Putamen (tissue), 1 donor: ENCODE measurements at places on chromosomes 2 and 18.
A peak's percentile ranks its signal among the peaks of the same experiment; 100 is the strongest.

GRCh38 chr2:142873831-142874287 is 3.6 kb upstream of the KYNU start:
- DNase-seq, result no peak

GRCh38 chr2:9303528-9304225 is 97.1 kb downstream of the ASAP2 start:
- peak; percentile 73 for DNase-seq

GRCh38 chr18:22613788-22614187 is 196.1 kb upstream of the CTAGE1 start:
- DNase-seq, result no peak

DNA sequence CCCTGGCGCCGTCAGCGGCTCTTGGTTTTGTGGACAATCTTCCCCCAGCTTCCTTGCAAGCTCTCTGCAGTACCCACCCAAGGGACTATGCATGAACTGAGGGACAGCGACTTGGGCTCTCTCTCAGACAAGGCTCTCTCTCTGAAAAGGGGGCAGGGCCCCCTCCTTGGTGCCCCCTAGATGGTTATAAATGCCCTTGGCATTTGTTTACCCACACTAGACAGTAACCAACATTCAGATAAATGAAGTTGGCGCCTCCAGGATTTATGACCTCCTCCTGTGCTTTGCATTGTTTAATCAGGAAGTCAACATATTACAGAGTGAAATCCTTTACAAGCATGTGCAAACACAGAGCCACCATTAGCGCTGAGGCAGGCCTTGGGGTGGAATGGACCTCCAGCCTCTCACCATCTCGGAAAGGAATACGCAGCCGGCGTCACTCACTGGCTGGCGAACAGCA is 547.4 kb upstream of the ID2 start:
- no peak for DNase-seq

DNA sequence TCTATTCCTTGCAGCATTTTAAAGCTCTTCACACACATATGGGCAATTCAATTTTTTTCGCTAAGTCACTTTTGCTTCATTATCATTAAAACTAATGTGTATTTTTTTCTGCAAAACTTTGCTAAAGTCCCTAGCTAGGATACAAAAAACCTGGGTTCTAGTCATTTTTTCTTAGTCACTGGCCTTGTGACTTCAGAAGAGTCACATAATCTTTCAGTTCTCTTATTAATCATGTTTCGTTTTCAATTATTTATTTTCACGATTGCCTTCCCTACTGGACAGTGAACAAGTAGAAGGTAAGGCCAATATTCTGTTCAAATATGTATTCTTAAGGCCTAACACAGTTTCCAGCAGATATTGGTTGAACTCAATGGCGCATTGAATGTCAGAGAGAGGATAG is 60.9 kb upstream of the CYRIA start:
- no peak for DNase-seq

GRCh38 chr2:150480971-150481830 is 6.3 kb downstream of the RND3 start:
- no peak for DNase-seq

- no peak for DNase-seq
These were observed 38.4 kb downstream of the COA5 start for GRCh38 chr2:98569915-98570314.

- DNase-seq, result no peak
These were observed 328.2 kb upstream of the COL3A1 start for GRCh38 chr2:188645986-188646385.

- no peak for DNase-seq
These were observed 62.6 kb downstream of the NBAS start for GRCh38 chr2:15498554-15498953.

DNA sequence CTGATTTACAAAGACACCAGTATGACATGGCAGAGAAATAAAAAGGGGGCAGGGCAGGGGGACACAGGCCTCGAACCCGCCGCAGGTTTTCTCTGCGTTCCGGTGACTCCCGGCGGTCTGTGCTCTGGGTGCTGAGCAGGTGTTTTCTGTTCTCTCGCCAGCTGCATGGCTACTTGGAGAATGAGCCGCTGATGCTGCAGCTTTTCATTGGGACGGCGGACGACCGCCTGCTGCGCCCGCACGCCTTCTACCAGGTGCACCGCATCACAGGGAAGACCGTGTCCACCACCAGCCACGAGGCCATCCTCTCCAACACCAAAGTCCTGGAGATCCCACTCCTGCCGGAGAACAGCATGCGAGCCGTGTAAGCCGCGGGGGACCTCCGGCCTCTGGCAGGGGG is 52.9 kb downstream of the NFATC1 start:
- DNase-seq, result no peak

DNA sequence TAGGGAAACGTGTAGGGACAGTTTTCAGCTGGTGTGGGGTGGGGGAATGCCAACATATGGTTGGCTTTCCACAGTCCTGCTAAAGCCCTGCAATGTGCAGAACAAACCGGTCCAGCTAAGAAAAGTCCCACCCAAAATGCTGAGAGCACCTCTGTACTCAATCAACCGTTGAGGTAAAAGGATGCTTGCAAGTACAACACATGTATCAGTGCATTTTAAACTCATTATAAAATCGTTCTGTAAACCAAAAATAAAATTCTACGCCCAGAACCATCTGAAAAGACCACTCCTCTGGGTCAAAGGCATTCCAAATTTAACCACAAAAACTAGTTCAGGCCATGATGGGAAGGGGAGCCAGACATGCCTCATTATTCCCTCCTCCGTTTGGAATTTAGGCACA is 2.0 kb upstream of the TYMS start:
- no peak for DNase-seq

DNA sequence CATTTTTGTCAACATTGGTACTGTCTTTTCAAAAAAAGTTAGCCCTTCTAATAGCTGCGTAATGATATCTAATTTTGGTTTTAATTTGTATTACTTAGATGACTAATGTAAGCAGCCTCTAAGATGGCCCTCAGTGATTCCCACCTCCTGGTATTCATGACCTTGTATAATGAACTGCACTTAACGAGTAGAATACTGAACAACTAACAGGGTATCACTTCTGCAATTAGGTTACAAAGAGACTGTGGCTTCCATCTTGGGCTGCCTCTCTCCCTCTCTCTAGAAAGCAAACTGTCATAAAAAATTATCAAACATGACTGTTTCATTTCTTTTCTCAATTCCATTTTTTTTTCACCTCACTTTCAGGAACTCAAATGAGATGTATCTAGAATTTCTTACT is 120.9 kb downstream of the RNF152 start:
- no peak for DNase-seq

GRCh38 chr2:237025090-237025865 is 60.4 kb upstream of the COPS8 start:
- no peak for DNase-seq

DNA sequence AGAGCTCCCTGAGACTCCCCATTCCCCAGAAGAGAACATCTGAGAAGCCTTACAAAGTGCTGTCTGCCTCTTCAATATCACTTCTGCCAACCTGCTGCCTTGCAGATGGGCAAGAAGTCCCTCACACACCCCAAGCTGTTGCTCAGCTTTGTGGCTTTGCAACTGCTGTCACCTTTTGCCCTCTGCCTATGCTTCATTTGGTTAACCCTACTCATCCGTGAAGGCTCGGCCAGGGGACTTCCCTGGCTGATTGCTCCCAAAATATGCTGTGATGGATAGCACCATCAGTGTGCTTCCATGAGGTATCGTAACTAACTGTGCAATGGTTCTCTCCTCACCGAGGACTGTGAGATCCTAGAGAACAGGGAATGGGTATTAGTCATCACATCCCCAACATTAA is 88.9 kb upstream of the CYP1B1 start:
- DNase-seq, result no peak

DNA sequence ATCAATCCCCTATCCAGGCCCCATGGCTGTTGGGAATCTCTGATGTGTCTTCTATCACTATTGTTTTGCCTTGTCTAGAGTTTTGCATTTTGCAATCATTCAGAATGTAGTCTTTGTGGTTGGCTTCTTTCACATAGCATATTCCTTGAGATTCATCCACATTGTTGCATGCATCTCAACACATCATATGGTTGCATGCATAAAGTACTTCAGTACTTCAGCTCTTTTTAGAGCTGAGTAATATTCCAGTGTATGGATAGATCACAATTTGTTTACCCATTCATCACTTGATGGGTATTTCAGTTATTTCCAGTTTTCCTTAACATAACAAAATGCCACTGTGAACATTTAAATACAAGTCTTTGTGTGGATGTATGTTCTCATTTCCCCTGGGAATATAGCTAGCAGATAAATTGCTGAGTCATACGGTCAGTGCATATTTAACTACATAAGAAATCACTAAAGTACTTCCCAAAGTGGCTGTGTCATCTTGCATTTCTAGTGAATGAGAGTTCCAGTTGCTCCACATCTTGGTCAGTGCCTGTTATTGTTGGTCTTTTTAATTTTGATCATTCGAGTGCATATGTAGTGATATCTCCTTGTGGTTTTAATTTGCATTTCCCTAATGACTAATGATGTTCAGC is 138.8 kb downstream of the BCL11A start:
- DNase-seq, result no peak

DNA sequence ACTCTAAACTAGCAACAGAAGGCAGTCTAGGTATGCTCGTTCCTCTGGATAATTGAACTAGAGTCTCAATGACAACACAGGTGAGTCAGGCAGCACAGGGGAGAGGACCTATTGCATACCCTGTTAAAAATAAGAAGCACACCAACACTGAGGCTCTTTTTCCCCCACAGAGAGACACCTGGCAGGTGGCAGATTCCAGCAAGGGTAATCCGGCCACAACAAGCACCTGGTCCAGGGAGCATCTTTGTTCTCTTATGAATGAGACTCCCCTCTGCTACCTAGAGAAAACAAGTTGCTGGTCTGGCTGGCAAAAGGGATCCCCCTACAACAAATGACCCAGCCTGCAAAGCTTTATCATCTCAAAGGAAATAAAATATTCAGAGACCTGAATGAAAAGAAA is 508.9 kb upstream of the POU3F3 start:
- no peak for DNase-seq

DNA sequence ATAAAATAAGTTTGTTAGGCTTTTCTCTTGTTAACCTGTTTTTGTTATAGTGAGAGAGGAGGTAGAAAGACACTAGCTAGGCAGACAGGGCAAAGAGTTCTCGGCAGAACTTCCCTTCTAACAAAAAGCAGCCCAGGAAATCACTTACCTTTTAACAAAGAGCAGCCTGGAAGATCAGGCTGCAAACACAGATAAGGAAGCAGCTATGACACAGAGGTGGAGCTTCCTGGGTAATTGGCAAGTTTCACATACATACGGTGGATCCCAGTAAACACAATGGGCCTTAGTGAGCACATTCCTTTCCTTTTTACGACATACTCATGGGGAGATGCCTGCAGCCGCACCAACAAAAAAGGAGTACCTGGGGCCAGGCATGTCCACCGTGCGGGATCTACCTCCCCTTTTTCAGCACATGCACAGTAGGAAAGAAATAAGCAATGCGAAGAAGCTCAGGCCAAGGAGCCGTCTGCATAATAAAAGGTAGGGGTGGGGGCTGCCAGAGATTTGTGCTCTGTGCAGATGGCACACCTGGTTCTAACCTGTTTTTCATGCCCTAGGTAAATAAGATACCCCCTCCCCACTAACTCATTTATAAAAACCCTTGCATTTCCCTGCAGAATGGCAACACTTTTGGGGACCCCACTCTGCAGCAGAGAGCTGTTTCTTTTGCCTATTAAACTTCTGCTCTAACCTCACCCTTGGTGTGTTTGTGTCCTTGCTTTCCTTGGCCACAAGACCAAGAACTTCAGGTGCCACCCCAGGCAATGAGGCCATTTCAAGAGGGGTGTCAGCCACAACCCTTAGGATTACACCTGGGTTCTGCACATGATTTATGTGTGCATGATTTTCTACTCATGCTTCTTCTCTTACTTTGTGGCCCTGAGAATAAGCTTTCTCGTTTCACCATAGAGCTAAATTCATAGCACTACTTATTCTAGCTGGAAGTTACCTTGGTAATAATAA is 26.5 kb downstream of the MDH1 start:
- DNase-seq, result no peak

DNA sequence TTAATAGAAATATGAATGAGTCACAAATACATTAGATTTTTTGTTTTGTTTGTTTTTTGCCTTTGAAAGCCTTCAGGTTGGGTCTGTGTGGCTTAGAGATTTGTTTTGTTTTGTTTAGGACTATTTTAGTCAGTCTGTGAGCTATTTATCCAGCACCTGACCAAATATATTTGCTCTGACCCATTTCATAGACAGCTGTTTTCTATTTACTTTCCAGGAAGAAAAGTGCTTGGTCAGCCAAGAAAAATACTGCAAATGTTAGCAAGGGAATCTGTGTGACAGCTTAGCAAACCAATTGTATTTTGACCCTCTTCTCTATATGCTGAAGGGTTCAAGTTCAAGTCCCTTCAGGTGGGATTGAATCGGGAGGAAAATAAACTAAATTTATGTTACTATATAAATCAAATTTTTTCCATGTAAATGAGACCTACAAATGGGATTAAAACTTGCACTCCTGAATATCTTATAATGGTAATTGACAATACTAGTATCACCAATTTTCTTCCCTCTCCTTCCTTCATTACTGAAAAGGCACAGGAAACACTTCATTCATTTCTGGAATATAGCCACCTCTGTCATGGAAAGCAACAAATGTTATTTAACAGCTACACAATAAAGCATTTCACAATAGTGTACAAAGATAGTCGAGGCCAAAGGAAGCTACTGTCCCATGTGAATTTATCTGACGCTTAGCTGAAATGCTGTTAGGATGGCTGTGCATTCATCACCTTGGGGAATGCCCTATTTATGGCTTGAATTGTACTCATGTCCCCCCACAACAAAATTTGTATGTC is 23.1 kb upstream of the KLF7 start:
- no peak for DNase-seq

DNA sequence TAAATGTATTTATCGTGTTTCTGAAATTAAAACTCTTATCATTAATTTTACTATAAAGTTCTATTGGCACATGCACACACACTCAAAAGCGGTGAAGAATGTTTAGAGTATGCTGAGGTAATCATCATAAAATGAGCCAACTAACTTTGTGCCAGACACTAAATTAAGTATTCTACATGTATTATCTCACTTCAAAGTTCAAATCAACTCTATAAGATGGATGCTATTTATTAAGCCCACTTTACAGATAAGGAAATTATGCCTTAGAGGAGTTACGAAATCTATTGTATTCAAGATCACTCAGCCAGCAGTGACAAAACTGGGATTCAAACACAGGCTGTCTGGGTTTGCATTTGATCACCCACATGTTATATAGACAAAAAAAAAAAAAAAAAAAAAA is 24.9 kb downstream of the OLA1 start:
- no peak for DNase-seq

DNA sequence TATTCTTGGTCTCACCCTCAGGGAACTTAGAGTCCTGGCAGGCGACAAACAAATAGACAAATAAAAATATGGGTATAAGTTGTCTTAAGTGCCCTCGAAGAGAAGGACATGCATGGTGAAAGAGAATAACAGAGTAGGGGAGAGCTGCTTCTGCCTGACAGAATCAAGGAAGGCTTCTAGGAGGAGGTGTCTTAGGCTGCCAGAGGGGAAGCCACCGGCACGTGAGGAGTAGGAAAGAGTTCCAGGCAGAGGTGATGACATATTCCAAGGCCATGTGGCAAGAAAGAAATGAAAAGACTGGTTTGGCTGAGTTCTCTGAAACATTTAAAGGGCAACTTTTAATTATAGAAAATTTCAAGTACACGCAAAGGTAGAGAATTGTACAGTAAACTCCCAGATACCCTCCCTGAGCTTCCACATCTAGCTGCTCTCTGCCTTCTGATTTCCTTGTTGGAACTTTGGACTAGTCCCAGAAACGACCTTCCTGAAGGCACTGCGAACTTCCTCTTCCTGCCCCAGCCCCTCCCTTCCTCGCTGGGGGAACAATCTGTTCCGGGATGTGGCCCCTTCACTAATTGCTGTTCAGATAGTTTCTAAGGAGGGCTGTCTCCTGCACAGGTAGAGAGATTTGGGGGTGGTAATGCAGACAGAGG is 91.7 kb downstream of the DYSF start:
- no peak for DNase-seq
